ENCODE measurements at places on chromosomes 12 and 14.
A peak's percentile ranks its signal among the peaks of the same experiment; 100 is the strongest.

DNA sequence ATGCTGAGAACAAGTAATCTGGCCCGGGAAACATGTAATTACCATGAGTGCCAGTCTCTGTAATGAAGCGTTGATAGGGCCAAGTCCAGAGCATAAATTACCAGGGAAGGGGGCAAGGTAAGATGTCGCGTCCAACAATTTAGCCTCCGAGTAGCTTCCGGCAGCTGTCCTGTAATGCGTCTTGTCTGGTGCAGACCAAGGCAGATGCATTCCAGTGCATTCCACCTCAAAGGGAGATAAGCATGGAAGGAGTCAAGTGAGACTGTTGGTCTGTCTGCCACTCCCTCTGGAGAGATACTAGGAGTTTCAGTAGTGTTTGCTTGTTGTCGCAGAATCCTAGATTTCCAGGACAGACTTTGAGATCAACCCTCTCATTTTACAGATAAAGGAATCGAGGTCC is 218.3 kb downstream of the AACS start:
- no peak for DNase-seq

- DNase-seq = no peak
These were observed 5.4 kb downstream of the PGF start for GRCh38 chr14:74949859-74950573.

DNA sequence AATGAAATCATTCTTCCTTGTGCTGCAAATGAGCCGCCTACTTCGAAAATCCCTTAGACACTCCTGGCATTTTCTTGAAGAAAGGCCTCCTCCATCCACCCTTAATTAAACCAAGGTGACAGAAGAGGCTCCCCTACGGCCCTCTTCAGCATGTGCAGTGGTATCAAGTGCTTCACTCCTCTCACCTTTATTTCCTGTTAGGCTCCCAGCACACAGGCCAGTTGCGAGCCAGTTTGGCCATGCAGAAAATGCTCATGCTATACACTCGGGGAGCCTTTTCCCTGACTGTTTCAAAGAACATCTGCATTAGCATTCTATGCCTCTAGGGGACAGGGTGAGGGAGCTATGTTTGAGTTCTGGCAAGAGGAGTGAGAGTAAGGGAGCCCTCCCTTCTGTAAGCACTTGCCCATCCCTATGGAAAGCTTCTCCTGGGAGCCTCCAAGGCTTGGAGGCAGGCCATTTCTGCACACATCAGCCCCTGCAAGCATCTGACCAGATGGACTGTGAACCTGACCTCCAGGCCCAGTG is 291.5 kb downstream of the RPS29 start:
- DNase-seq = no peak

DNA sequence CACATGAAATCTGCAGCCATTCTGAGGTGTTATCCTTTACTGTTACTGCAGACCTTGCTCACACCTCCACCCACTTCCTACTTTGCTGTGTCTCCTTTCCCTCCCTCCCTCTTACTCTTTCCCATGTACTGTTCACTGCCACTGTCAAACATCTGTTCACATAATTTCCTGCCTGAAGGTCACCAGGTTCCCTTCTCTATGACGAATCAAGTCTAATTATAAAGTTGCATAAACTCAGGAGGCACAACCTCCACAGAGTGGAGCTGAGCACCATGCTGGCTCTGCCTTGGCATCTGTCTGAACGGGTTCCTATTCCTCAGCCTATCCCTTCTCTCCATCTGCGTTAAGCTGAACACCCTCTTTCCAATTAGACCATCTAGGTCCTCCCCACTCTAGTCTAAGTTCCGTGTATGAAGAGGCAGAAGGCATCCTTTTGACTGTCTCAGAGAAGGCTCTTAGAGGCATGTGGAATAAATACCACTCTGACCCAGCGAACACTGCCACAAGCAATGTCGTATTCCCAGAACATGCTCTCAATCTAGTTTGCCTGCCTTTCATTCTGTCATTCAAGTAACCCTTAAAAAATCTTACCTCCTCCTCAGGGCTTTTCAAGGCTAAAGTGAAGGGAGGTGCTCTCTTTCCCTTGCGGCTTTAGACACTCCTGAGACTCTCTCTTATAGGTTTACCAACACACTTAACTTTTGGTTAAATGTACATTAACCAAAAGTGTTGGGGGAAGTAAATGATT is 48.7 kb downstream of the ACADS start:
- no peak for DNase-seq

DNA sequence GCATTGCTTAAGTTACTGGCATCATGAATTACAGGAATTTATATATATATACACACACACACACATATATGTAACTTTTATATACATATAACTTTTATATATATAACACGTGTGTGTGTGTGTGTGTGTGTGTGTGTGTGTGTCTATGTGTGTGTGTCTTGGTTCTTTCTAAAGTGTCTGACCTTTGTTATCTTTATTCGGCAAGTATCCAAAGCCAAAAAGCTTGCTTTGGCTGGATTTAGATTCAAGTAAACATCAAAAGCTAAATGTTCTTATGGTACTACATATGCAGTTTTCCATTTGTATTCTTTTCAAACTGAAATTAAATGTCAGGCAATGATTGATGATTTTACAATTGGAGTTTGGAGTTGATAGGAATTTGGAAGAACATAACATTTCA is 69.9 kb downstream of the SLC16A7 start:
- DNase-seq = no peak

GRCh38 chr14:51719955-51720354 is 68.2 kb downstream of the FRMD6 start:
- no peak for DNase-seq

DNA sequence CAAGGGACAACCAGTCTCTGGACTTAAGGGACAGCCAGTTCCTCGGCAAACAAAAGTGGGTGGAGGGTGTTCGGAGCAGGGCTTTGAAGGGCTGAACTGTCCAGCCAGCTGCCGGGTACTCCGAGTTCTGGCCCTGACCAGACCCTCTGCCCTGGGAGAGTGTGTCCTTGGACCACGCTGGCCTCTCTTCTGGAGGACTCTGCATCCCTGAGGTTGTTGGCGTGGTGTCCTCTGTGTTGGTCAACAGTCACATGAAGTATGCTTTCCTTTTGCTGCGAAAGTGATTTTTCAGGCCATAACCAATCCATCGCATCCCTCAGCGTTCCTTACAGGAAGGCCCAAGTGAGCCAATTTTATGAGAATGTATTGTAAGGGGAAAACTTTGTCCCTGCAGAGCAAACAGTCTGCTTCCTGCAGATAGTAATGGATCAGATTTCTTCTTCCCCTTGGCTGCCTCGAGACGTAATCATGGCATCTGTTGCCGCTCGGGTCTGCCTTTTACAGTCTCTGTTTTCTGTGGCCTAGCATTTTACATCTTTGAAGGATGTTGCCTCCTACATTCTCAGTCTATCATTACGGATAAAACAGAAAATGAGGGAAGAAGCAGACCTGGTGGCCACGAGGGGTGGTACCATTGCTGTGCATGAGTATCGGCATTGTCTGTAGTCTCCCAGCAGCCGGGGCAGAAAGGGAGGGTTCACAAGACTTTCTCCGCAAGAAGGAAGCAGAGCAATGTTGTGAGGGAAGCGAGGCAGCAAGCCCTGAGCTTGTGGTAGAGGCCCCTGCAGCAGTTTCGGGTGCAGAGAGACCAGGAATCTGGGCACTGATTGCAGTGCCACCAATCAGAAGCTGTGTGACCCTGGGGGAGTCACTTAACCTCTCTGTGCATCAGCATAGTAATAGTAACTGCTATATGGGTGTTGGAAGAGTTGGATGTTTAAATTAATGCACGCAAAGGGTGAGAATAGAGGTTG is 47.4 kb downstream of the SMIM41 start:
- peak; percentile 94 for DNase-seq

Measured in glomerular endothelial cell (primary cell).